ENCODE measurements at places on chromosomes 2 and 18.

GRCh38 chr2:176455816-176456291 lies 186.6 kb downstream of the MTX2 start:
- DNase-seq, result no peak

DNA sequence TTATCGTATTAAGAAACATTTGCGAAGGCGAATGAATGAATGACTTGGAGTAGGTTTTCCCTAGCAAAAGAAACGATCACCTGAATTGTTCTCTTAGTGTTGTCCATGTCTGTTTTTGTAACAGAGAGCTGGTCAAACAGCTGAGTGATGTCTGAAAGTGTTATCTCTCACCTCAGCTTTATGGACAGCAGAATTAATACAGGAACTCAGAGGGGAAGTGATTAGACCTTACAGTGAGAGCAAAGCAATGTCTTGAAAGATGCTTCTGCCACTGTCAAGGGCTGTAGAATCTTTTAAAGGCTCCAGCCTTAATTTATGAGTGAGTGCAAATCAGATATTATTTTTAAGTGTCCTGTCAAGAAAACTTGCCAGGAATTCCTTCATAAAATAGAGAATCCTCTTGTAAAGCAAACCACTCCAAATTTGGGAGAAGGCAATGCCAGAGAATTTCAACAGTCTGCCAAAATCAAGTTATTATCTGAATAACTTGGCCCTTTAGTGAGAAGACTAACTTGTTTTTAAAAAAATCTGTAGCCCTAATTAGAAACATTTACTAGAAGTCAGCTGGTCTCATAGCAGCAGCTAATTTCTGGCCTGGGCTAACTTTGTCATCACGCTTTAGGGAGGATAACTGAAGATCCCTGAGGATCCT lies 60.7 kb downstream of the CDC42EP3 start:
- DNase-seq, result no peak

GRCh38 chr2:41621095-41621494 lies 426.7 kb upstream of the PKDCC start:
- no peak for DNase-seq

GRCh38 chr2:197919487-197919886 lies 115.1 kb downstream of the PLCL1 start:
- no peak for DNase-seq

Measured in CD4-positive, alpha-beta T cell treated with Interleukin-6 at 100 ng/mL for 8 hours (primary cell).